SK-N-DZ (cell line): ENCODE measurements at places on chromosomes 12 and 14.
A peak's percentile ranks its signal among the peaks of the same experiment; 100 is the strongest.

DNA sequence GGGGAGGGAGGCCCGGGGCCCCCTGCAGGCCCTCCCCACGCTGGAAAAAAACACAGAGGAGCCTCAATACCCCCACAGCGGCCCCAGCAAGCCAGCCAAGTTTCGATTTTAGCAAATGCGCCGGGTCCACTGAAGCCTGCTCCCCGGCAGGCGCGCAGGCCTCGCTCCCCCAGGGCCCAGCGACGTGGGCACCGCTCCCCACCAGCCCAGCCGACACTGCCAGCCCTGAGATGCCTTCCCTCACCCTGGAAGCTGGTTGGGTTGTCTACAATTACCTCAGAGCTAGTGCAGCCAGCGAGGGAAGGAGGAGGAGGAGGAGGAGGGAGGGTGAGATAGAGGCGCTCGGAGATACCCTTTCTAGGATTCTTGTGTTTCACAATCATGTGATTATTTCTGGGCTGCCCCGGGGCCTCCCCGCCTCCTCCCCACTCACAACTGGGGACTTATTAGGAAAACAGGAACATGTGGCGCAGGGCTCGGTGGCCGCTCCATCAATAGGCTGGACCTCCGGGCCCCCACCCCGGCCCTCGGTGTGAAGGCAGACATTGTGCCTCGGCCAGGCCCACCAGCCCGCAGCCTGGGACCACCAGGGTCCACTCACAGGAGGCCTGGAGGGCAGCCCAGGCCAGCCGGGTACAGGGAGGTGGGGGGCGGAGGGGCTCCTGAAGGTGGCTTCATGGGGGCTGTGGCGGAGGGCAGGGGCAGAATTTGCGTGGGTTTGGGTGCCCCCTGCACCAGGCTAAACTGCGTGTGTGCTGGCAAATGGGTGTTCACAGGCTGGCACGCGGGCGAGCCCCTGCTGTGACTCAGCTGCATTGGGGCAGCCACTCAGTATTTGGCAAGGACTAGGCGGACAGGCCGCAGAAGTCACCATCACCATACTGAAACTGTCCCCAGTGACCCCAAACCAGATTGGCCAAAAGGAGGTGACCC lies 109.9 kb downstream of the NCOR2 start:
- DNase-seq, result no peak

GRCh38 chr12:59085690-59086089 lies 165.4 kb upstream of the LRIG3 start:
- no peak for DNase-seq

- no peak for DNase-seq
These were observed 190.4 kb upstream of the DIO3 start for GRCh38 chr14:101370593-101371569.

DNA sequence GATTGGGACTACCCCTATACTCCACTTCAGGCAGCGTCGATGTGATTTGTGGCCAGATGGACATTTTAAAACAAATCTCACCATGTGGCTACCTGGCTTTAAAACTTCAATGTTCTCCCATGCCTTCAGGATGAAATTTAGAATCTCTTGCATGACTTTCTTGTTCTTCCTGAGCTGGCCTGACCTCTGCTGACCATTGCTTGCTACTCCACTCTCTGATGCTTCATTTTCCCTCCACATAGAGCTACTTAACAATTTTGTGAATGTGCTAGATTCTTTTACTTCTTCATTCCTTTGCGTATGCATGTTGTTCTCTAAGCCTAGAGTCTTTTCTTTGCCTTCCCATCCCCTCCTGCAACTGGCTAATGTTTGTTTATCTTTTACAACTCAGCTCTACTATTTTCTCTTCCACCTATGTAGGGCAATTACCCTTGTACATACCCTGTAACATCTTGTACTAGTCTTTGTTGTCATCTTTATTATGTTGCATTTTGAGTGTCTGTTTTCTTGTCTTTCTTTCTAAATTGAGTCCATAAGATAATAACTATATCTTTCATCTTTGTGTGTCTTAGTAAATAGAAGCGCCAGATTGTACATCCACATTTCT lies 41.2 kb downstream of the YLPM1 start:
- no peak for DNase-seq

DNA sequence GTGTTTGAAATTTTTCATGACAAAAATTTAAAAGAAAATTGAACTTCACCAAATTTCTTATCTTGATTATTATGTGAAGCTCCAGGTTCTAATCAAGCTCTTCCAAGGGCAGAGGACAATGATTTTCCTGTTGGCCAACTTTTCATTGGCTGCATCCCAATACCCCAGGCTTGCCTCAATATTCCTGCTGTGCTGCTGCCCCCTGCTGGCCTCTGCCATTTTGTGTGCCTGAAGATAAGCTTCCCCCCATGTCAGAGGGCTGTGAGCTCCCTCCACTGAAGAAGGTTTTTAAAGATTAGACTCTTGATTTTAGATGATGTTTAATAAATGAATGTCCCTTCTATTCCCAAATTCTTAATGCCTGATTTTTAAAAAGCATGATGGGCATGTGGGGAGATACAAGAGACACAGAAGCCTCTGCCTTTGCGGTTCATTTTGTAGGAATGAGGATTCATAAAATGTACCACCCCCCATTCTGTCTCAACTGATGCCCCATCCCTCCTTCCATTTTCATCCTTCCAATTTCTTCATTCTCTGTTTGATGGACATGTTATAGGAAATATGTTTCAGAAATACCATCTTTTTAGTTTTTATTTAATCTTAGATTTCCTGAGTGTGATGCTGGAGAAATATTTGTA lies 76.7 kb upstream of the RGS6 start:
- peak; percentile 40 for DNase-seq

DNA sequence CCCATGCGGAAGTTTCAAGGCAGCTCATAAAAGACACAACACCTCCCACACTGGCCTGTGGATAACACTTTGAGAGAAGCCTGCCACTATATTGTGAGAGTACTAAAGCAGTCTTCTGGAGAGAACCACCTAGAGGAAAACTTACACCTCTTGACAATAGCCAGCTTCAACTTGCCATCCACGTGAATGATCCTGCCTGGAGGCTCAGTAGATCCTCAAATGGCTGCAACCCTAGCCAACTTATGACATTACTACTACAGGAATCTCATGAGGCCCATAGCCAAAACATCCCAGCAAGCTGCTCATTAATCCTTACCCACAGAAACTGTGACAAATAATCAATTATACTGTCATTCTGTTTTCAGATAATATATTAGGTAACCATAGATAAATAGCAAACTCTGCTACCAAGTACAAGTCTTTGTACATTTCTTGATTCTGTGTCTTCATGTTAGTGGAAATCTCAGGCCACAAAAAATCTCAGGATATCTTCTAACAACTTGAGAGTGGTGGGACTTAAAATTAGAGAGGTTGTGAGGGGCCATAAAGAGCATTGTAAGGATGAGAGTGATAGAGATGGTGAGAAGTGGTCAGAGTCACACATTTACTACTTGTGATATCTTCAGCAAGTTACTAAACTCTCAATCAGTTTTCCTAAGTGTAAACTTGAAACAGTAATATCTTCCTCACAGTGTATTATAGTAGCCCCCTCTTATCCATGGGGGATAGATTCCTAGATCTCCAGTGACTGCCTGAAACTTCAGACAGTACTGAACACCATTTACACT lies 368.0 kb downstream of the C12orf50 start:
- no peak for DNase-seq

DNA sequence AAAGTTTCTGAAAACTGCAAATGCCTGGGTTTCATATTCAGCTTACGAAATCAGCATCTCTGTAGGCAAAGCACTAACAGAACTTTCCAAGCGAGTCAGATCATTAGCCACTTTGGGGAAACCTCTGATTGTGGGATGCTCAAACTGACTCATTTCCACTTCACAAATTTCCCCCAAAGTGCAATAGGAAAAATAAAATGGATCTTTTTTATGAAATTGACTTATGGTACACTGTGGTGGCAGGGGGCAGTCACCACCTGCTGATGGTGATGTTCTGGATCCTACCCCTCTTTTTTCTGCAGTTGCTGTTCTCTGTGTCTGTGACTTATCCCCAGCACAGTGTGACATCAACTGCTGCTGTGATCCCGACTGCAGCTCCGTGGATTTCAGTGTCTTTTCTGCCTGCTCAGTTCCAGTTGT lies 5.6 kb downstream of the TCTN1 start:
- no peak for DNase-seq

GRCh38 chr12:62400135-62400534 lies 66.5 kb upstream of the MON2 start:
- DNase-seq, result no peak

DNA sequence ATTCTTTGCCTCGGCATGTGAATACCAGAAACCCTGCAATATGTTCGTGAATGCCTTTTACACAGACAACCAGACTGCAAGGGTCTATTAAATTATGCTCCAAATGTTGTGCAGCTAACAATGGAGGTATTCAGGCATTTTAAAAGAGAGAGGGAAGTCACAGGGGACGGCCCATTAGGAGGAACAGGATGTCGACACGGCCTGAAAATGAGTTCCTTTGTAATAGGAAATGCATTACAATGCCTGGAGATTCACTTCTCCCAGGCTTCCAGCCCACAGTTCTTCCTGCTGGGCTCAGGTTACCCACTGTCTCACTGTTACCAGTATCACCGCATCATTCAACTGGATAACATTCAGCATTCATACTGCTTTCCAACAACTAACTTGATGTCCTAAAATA lies 2.5 kb downstream of the DUSP6 start:
- DNase-seq, result no peak

GRCh38 chr12:526089-526488 lies 66.3 kb downstream of the B4GALNT3 start:
- no peak for DNase-seq

DNA sequence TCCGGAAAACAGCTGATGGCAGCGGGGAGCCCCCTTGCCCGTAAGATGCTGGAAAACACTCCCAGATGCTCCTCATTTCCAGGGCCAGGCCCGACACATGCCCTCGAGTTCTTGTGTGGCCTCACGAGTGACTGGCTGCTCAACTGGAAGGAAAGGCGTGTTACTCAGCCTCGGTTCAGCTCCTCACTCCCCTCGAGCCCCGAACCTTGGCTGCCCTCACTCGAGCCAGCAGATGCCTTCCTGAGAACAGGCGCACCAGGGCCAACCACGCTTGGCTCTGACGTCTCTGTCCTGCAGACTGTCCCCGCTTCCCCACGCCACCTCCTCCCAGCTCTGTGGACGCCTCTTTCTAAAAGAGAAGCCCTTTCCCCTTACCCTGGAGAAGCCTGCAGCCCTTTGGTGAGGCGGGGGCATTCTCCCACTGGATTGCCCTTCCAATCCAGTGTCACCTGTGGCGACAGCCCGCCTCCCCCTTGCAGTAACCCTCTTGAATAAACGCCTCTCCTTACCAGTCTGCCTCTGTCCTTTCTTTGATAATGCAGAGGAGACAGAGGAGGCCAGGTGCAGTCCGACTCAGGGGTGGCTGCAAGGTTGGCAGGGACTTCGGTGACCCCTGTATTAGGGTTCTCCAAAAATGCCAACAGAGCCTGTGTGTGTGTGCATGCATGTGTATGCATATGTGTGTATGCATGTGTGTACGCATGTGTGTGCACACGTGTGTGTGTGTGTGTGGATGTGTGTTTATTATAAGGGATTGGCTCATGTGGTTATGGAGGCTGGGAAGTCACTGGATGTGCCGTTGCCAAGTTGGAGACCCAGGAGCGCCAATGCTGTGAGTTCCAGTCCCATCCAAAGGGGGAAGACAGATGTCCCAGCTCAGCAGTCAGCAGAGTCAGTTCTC lies 166.3 kb downstream of the KIF26A start:
- DNase-seq, result no peak

DNA sequence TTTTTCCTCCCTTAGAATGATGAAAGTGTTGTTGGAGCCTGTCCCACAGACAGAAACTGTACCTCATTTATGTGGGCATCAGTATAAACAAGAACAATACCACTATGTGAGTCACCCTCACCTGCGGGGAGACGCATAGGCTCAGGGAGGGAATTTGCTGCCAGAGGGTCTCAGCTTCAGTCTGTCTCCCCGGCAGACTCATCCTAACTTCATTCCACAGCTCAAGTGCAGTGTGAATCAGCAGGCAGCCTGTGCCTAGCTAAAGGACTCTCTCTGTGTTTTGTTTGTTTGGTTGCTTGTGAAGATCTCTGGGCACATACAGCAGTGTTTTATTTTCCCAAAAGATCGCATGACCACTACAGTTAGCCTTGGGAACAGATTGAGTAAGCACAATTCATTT lies 98.9 kb downstream of the PRKCH start:
- DNase-seq, result no peak

GRCh38 chr14:84826294-84826693 lies 703.6 kb upstream of the FLRT2 start:
- DNase-seq, result no peak

DNA sequence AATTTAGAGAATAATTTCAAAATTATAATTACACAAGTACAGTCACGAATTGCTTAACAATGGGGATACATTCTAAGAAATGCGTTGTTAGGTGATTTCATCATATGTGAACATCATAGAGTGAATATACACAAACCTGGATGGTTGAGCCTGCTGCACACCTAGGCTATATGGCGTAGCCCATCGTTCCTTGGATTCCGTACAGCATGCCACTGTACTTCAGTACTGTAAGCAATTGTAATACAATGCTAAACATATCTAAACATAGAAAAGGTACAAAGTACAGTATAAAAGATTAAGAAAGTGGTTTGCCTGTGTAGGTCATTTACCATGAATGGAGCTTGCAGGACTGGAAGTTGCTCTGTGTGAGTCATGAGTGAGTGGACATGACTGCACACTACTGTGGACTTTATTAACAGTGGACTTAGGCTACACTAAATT lies 286.2 kb downstream of the CACNA1C start:
- no peak for DNase-seq

DNA sequence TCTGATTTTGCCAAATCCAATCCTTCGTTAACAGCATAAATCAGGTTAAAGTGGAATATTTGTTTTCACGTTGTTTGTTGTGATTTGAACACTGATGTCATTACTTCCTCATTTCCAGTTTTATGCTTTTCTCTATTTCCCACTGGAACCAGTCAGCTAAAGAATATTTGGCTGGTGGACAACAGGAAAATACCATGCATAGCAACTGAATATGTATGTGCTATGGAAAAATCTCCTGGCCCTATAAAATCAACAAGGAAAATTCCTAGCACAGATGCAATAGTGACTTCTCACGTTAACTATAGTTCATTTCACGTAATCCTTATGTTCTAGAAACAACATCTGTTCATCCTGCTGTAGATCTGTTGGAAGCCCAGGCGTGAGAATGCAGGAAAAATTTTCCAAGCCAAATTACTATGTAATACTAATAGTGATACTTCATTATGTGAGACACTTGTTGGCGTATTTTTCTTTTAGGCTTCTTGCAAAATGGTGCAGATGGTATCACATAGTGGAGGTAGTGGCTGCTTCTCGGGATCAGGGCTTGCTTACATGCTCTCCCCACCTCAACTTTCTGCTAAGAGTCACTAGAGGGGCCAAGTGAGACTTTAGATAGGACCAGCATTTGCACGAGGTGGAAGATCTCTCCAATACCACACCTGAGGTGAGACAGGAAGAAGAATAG lies 86.3 kb upstream of the USP44 start:
- DNase-seq, result no peak

- no peak for DNase-seq
These were observed 18.4 kb downstream of the USP44 start for GRCh38 chr12:95532851-95533250.
